ENCODE measurements at places on chromosomes 4 and X.
A peak's percentile ranks its signal among the peaks of the same experiment; 100 is the strongest.

GRCh38 chrX:115413246-115413878 is 123.8 kb downstream of the LUZP4 start:
- DNase-seq, result no peak

DNA sequence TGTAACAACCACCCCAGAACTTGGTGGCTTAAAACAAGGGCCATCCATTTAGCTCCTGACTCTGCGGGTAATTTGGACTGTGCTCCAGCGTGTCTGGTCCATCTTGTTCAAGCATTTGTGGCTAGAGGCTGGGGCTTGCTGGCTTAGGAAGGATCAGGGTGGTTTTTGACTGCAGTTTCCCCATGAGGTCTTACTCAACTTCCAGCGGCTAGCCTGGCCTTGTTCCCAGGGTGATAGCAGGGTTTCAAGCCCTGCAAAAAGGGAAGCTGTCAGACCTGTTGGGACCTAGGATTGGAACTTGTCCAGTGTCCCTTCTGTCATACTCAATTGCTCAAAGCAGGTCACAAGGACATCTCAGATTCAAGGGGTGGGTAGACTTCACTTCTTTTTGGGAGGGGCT is 205.9 kb downstream of the STIM2 start:
- no peak for DNase-seq

GRCh38 chrX:139290310-139290709 is 240.2 kb upstream of the F9 start:
- DNase-seq, result peak; percentile 5

GRCh38 chr4:55947254-55947882 is 1.4 kb upstream of the CEP135 start:
- peak; percentile 26 for DNase-seq

- no peak for DNase-seq
Observed at GRCh38 chrX:109464231-109464630, 17.7 kb downstream of the GUCY2F start.

DNA sequence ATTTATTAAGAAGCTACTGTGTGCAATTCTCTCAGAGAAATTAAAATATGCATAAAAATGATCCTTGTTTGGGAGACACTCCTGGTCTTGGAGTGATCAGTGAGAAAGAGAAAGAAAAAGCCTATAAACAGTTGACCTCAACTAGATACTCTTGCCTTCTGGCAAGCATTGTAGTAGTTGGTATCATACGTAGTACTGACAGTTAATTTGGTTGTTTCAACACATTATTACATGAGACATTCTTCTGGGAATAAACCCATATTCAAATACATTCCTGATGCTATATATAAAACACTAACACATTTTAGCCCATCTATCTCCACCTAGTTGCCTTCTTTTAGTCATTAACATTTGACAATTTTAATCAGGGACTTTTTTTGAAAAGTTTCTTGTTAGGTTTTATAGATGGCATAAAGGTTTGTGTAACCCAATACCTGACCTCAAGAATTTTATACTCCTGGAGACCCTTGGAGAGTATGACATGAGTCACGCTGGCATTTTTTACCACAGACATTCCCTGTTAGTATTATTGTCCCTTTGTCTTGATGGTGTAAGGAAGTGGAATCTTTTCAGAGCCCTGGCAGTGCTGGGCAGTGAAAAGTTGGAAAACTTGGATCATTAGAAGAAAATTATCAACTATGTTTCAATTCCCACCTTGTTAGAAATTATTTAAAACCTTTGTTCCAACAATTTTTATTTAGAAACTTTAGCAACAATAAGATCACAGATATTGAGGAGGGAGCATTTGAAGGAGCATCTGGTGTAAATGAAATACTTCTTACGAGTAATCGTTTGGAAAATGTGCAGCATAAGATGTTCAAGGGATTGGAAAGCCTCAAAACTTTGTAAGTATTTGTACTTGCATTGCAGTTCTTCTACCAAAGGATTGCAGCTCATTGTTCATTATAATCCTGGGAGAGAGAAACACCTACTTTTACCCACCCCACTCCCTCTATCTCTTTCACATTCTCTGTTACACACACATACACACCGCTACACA is 167.1 kb upstream of the PACRGL start:
- no peak for DNase-seq

GRCh38 chr4:119025916-119026661 is 109.5 kb upstream of the MYOZ2 start:
- no peak for DNase-seq

DNA sequence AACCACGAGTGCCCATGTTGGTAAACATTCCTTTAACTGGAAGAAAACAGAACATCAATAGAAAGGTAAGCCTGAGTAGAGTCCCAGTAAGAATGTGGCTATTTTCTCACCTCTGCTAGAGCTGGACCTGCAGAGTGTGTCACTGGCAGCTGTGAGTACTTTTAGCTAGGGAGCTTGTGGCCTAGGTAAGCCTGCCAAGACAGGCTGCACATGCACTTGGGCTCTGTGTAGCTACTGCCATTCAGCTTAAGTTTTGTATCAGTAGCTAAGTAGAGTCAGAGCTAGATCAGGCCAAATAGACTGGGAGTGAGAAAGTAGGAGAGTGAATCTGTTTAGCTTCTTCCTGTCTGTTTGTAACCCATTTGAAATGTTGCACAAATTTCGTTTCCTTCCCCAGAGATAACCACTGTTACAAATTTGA is 35.3 kb downstream of the RBPJ start:
- DNase-seq, result no peak

- DNase-seq, result no peak
Observed at GRCh38 chr4:18847249-18847890, 825.8 kb upstream of the LCORL start.

GRCh38 chr4:111662496-111662895 is 482.8 kb upstream of the FAM241A start:
- DNase-seq, result no peak

DNA sequence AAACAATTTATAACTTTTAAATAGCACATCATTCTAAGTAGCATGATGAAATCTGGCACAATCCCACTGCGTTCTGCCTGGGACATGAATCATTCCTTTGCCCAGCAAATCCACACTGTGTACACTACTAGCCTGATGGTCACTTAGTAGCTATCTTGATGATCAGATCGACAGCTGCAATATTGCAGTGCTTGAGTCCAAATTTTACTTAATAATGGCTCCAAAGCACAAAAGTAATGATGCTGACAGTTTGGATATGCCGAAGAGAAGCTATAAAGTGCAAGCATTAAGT is 86.6 kb upstream of the NPNT start:
- DNase-seq, result no peak

DNA sequence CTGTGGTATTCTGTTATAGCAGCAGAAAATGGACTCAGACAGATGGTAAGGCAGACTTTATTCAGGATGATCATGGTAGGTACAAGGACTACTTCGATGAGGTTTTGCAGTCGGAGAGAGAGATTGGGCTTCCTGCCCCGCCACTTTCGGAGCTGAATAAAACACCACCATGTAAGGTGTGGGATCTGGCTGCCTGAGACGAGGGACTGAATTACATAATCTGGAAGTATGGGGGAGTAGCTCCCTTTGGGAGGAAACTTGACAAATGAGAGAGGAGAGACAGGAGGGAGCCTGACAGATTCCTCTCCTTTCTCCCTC is 255.5 kb upstream of the GATB start:
- DNase-seq, result no peak

- no peak for DNase-seq
Observed at GRCh38 chrX:29023207-29023606, 436.0 kb downstream of the IL1RAPL1 start.

DNA sequence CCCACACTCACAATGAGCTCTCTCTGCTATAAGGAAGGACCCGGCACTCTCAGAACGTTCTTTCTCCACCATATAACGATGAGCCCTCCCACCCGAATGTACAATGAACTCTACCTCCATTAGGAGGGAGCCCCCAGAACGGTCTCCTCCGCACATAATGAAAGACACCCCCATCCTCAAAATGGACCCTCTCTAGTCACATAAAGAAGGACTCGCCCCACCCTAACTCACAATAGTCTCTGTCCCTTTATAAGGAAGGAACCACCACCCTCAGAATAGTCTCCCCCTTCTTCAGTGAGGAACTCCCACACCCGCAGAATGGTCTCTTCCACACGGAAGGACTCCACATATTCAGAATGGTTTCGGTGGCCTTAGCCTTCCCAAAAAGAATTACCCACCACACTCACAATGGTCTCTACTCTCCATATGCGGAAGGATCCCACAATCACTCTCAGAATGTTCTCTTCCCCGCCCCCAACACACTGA is 477 bp downstream of the SLC35A2 start:
- no peak for DNase-seq

DNA sequence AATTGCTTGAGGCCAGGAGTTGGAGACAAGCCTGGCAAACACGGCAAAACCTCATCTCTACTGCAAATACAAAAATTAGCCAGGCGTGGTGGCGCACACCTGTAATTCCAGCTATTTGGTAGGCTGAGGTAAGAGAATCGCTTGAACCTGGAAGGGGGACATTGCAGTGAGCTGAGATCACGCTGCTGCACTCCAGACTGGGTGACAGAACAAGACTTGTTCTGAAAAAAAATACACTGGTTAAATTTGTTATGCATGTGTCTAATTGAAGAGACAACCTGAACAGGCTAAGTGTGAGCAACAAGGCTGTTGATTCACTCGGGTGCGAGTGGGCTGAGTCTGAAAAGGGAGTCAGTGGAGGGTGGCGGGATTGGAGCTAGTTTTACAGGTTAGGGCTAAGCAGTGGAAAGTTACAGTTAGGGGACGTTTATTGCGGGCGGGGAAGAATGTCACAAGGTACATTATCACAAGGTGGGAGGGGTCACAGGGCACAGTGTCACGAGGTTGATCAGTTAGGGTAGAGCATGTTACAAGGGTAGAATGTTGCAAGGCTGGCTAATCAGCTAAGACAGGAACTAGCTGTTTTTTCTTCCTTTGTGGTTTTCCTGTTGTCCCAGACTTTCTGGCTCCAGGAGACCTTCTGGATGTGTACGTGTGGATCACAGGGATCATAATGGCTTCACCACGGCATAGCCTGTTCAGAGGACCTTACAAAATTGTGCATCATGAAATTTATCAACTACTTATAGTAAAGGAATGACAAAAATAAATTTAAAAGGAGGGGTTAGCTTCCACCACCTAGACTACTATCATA is 115.8 kb downstream of the NAA11 start:
- DNase-seq, result peak; percentile 46

GRCh38 chr4:174631901-174632758 is 109.8 kb upstream of the HPGD start:
- DNase-seq, result peak; percentile 24

GRCh38 chr4:110096405-110096804 is 102.0 kb downstream of the ELOVL6 start:
- DNase-seq, result no peak

GRCh38 chr4:135277068-135277979 is 1075.7 kb upstream of the PABPC4L start:
- no peak for DNase-seq

DNA sequence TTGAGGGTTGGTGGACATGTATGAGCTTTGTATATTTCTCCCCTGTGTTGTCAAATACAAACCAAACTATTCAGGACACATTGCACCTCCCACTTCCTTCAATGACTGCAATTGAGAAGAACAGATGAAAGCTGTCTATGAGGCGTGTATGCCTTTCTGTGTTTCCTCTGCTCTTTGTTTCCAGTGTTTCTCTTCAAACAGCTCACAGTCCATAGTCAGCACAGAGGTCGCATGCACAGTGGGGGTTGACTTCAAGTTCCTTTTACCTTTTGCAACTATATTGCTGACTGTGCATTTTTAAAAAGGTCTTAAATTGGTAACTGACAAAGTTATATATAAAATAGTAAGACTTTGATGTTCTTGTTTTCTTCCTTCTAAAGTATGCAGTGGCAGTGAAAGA is 957.8 kb downstream of the C4orf33 start:
- no peak for DNase-seq

DNA sequence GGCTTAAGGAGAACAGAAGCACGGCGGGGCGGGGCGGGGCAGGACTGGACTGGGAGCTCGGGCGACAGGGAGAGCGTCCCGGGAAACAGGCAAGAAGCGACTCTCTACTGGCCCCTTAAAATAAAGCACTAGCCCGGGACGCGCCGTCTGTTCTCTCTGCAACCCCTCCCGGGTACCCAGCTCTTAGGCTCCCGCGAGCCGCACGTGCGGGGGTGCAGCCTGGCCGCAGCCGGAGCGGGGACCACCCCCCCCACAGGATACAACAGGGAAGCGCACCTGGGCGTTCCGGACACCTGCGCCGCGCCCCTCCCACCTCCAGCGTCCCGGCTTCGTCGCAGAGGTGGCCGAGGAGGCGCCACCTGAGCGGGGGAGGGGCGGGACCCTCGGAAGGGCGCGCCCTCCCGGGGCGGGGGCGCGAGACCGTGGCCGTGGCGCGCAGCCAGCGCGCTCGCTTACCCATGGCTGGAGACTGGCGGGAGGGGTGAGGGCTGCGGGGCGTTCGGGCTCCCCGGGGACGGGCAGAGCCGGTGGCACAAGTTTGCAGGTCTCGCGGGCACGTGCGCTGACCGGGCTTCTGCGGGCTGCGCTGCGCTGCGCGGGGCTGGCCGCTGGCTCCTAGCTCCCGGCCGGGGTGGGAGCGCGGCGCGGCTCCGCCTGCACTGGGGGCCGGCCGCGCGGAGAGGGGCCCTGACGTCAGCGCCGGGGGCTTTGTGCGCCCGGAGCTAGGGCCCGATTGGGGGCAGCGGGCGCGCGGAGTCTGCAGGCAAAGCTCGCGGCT is 91.5 kb downstream of the GEMIN8 start:
- DNase-seq, result no peak

GRCh38 chrX:30893206-30893605 is 4.2 kb upstream of the TAB3 start:
- no peak for DNase-seq

GRCh38 chrX:107450823-107451509 is 1.5 kb downstream of the FRMPD3 start:
- DNase-seq, result no peak

GRCh38 chrX:40402831-40403533 is 177.8 kb upstream of the ATP6AP2 start:
- DNase-seq, result no peak

DNA sequence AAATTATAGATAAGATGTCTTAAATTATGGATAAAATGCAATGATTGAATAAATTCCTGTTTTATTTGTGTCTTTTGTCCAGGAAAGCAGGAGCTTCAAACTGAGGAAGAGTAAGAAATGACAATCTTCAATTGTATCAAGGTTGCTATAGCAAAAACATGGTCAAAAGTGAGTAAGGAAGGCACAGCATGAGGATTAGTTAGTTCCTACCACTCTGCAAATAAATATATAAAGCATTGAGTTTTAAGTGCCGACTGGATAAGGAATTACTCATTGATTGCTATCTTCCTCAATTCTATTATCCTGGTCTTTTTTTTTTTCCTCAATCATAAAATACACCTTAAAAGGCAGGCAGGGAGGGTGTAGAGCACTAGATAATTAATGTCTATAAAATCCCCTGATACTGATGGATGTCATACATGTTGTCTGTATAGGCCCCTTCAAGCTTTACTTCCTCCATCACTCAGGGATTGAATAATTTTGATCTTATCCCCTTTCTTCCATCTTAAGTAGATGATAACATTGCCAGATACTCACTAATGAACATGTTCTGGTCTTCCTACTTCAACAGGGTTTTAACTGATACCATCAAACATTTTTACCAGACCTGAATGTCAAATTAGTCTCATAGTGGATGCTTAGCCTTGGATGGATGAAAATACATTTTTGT is 86.6 kb downstream of the MID1 start:
- no peak for DNase-seq
